ENCODE measurements at places on chromosomes 6 and 20.

GRCh38 chr6:88748141-88748540, 215.3 kb downstream of the RNGTT start:
- DNase-seq: no peak

GRCh38 chr6:17987697-17988421, 424 bp upstream of the KIF13A start:
- DNase-seq: no peak

DNA sequence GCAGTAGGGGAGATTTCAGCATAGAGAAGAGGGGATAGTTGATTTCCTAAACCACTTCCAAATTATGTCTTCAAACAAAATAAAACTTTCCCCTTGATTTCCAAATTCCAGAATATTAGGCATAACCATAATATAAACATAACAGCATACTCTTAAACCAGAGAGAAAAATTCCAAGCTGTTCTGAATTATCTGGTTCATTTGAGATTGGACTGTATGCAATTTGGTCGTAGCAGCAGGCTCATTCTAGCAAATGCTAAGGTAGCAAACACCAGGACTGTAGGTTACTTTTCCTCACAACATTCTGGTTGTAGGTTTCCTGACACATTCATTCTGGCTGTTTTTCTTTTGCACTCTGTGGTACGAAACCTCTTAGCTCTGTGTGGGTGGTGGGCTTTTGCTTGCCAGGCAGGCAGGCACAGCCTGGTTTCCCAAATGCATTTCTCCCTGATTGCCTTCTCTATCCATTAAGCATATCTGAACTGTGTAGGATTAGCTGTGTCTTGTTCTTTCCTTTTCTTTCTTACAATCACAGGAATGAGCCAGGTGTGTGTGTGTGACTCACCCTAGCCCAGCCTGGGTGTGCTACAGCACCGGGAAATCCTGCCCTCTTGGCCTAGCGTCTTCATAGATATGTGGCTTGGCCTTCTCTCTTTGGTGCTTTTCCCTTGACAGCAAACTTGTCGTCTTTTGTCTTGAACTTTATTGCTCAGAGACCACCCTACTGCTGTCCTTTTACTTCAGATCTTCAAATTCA, 77.1 kb downstream of the JARID2 start:
- no peak for DNase-seq

- DNase-seq: no peak
Observed at GRCh38 chr20:41048461-41049301, 20.1 kb downstream of the TOP1 start.

GRCh38 chr6:15473741-15474161, 189.1 kb downstream of the DTNBP1 start:
- DNase-seq: no peak

- peak; percentile 56 for DNase-seq
Observed at GRCh38 chr6:53359095-53359842, 10.5 kb upstream of the ELOVL5 start.

DNA sequence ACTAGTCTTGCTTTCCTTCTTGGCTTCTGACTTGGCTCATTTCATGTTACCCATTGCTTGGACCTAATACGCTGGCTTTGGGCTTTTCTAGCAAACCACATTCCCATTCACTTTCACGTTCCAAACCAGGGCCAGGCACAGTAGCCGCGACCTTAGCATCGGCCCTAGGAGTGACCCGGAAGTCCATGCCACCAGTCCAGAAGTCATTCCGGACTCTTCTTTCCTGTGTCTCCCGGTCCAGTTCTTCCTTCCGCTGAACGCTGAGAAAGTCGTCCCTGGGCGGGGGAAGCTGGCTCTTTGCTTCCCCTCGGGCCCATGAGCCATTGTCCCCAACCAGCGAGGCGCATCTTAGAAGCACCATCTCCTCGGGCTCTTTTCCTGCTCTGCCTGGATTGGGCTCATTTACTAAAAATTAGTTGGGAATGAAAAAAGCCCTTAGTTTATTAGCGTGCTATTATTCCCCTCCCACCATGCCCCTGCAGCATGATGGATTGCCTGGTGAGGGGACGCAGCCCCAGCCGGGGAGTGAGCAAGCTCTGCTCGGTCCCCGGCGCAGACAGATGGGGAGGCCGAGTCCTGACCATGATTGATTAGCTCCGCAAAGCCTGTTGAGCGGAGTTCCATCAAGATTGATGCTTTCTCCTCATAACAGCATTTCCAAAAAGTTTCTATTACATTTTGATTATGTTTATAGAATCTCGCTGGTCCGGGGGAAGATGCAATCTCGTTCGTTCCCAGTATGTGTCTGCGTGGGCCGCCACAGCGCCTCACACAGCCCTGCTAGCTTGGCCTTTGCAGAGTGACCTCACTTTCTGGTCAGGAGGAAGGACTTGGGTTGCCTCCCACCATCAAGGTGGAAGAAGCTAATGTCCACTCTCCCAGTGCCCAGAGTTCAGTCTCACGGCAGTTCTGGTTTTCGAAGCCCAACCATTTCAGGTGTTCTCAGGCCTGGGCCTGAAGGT, 115.1 kb upstream of the TOP1 start:
- DNase-seq: no peak

GRCh38 chr6:17712576-17712975, 5.9 kb upstream of the NUP153 start:
- DNase-seq: no peak

Data from NCI-H1417 treated with DMSO at 0.1 percent for 48 hours (cell line).